Activated CD4-positive, alpha-beta T cell treated with anti-CD3 and anti-CD28 coated beads, Interleukin-2, amount 50 U/mL, for 4 hours (primary cell): ENCODE measurements at places on chromosomes 3 and 15.
A peak's percentile ranks its signal among the peaks of the same experiment; 100 is the strongest.

DNA sequence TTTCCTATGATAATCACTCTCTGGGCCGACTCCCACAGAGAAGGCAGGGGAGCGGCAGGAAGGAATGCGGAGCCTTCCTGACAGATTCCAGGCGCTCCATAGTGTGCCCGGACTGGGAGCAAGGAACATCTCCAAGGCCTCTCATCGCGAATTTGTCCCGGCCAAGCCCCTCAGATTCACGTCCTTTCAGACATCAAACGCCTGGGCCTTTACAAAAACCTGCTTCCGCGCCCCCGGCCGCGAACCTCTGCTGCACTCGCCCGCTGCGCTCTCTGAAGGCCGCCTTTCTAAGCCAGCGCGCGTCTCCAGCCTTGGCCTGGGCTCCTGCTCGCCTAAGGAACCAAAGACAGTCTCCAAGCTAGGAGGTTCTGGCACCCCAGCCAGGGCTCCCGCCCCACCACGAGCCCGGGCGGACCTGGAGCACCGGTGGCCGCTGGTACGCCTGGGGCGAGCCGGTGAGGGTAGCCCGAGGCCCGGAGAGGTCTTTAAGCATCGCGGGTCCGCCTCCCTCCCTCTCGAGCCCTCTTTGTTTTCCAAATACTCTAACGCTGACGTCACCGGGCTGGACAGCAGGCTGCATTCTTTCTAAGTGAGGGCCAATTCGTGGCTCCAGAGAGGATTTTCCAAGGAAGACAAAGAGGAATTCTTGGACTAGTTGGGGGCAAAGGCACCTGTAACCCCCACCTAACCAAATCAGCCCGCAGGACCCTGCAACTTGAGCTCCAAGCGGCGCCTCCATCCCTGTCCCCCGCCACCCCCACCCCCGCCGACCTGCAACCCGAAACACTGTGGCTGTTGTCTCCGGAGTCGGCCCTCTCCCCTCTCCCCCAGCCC, 759 bp downstream of the AMOTL2 start:
- no peak for DNase-seq

DNA sequence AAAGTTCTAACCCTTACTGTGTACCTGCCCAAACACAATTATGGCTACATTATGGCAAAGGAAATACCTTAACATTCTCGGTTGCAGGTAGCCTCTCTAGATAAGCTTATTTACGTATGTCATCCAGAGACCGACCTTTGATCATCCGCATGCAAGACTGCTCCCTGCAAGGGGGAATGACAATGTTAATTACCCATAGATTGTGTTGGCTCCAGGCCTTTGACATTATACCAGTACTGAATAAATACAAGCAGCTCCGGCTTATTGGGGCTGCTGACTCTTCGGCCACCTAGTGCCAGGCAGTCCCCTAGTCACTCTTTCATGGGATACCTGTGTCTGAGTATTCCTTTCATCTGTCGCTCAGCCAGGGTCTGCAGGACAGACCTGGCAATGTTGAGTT, 223.5 kb downstream of the DTWD1 start:
- no peak for DNase-seq

GRCh38 chr3:31004025-31004678, 109.7 kb upstream of the GADL1 start:
- no peak for DNase-seq

- no peak for DNase-seq
These were observed 254.8 kb upstream of the TPRG1 start for GRCh38 chr3:188916934-188917401.

GRCh38 chr3:58116161-58116955, 94.4 kb downstream of the DNASE1L3 start:
- peak; percentile 46 for DNase-seq

- no peak for DNase-seq
These were observed 681.3 kb downstream of the ROBO1 start for GRCh38 chr3:79086514-79086913.

GRCh38 chr3:82087958-82088357, 326.5 kb upstream of the GBE1 start:
- no peak for DNase-seq

- no peak for DNase-seq
These were observed 7.5 kb upstream of the FAM107A start for GRCh38 chr3:58584690-58585004.

DNA sequence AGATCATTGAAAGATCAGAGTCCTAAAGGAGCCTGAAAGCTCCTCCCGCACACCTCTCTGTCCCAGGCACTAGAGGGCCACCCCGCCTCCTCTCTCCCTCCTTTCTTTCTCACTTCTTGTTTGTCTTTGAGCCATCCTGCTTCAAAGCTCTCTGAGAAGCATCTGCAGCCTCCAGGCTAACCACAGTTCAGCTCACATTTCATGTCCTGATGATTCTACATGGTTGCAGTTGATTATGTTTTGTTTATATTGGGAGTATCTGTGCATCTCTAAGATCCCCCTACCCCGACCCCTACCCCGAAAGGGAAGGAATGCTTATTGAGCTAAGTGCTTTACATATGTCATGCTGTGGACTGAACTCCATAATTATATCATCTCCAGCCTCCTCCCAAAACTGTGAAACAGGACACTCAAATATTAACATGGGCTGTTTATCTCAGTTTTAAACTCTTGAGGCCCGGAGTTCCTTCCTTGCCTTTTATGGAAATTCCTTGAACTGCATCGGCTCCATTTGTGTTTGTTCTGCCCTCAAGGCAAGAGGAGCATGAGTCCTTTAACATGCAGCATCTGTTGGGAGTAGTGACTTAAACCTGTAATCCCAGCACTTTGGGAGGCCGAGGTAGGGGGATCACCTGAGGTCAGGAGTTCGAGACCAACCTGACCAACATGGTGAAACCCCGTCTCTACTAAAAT, 30.9 kb downstream of the MGLL start:
- DNase-seq, result no peak

DNA sequence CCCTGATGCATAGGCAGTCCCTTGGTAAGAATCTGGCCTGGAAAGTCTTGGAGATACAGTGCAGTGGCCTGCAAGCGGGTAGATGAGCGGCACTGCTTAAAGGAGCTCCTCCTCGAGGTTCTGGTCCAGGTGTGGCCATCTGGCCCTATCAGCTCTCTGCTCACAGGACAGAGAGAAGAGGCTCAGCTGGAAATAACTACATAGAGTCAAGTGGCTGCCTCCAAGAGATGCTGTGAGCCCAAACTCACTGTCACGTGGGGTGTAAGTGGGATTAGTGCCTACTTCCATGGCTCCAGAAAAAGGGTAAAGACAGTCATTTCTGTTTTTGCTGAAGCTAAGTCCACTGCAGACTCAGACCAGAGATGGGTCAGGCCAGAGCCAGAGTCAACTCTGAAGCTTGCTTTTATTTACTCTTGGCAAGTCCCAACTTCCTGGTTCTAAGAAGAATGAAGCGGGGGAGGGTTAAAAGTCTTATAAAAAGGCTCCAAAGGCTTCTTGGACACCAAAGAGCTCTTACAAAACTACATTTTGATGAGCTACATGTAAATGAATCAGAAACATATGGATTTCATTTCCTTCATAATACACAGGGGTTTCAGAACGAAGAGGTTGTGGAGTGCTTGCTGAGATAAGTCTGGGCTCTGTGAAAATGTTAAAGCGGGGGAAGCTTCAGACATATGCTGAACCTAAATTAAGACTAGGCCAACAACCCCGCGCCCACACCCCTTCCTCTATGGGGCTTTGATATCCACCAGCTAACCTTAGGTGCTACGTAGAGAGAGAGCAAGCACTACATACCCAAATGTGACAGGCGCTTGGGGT, 77.1 kb downstream of the PDZRN3 start:
- DNase-seq, result no peak

DNA sequence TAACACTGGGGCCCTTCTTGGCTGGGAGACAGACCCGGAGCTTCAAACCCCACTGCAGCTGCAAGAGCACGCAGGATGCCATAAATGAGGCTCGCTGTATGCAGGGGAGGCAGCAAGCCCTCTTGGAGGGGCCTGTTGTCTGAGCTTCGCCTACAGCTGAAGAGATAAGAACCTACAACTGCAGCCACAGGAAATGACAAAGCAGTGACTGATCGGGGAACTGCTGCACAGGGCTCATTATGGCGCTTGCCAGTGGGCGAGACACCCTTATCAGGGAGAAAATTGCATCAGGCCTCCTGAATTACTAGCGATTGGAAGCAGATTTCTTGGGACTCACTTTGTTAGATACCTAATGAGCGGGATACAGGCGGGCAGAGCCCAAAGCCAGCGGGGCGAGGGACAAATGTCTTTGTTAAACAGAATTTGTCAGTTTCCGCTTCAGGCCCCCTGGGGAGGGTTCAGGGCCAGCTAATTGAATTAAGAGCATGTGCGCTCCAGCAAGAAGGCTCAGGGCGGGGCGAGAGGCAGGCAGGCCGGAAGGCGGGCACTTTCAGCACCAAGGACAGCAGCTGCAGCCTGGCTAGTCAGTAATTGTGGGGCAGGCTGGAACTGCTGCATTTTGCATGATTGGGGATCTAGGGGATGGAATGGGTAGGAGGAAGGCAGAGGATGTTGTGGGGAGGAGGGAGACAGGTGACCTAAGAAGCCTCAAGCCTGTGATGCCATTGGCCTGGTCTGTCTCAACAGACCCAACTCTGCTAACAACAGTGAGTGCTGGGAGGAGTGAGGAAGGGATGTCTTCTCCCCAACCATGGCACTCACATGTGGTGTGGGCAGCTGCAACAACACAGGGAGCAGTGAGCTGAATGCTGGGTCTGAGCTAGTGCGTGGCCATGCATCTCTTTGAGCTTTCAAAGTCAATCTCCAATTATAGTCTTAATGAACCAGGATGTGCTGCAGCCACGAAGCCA, 55.3 kb downstream of the CCDC33 start:
- peak; percentile 44 for DNase-seq

DNA sequence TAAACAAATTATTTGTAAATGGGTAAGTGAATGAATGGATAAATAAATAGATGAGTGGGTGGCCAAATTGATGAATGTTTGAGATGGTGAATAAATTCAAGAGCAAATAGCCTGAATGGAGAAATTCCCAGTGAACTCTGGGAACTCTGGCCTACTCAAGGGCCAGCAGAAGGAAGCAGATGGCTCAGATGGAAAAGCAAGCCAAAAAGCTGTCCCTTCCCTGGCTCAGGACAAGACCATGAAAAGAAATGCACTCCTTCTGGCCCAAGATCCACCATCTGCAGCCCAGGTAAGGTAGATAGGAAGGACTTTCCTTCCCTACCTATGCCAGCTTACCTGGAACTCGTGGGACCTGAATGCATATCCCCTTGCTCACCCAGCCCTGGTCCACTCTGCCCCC, 37.6 kb upstream of the CLDN18 start:
- DNase-seq, result no peak

DNA sequence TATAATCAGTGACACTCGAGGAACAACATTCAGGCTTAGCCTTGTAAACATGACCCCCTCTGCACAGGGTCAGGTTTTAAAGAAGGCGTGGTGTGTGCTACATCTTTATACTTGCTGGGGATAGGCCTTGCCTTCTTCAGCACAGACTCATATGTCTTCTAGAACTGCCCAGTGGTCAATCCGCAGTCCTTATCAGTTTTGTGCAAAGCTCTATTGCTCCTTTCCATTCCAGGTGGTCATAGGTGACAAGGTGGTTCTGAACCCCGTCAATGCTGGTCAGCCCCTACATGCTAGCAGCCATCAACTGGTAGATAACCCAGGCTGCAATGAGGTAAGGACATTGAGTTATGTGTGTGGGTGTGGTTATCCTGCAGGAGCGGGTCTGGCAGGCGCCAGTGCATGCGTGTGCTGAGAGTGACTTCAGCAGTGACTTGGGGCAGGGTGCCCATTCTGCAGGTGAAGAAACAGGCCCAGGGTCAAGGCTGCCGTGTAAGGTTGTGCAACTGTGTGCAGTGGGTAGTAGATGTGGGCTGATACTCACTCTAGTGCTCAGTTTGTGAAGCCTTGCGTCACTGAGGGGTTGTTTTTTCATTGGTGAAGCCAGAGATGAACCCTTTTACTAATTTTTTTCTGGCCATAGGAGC, 150.9 kb downstream of the ITPR1 start:
- no peak for DNase-seq

DNA sequence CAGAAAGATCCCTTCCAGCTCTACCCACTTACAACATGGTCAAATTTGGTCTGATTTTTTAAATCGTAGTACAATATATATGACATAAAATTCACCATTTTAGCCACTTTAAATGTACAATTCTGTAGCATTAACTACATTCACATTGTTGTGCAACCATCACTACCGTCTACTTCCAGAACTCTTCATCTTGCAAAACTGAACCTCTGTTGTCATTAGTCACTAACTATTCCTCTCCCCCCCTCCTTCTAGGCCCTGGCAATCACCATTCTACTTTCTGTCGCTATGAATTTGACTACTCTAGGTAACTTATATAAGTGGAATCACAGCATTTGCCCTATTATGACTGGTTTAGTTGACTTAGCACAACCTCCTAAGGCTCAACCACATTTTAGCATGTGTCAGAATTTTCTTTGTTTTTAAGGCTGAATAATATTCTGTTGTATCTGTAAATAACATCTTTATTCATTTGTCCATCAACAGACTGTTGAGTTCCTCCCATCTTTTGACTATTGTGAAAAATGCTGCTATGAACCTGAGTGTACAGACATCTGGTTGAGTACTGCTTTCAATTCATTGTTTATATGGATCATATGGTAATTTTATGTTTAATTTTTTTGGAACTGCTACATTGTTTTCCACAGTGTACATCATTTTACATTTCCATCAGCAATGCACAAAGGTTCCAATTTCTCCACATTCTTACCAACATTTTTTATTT, 35.5 kb upstream of the CCR2 start:
- no peak for DNase-seq

- DNase-seq, result peak; percentile 42
These were observed 1.1 kb downstream of the PLXND1 start for GRCh38 chr3:129605203-129605921.

DNA sequence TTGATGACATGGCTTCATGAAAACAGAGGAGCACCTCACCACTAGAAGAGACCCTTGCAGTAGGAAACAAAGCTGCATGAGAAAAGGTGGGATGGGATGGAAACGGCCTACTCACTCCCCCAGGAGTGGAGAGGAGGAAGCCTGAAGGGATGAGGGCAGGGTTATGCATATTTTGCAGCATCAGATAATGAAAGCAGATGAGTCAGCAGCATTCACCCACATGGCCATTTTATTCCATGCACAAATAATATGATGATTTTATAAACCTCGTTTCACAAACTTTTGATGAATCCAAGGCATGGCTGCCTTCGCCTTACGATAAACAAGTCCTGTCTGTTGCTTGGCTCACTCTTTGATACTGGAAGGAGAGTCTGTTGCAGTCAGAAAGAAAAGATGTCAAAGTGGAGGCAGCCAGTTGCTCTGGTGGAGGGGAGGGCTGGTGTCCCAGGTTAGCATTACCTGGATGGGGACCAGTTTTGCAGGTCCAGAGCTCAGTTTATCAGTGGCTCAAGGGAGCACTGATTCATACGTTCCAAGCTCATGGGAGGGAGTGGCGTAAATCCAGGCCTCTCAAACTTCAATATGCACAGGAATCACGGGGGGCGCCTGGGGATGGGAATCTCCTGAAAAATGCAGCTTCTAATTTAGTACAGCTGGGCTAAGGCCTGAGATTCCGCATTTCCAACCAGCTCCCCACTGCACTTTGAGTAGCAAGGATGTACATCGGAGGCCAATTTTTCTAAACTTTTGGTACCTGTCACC, 9.2 kb upstream of the EHD4 start:
- DNase-seq, result no peak
